NCI-H1105 (cell line): ENCODE measurements at places on chromosomes 11 and 22.
A peak's percentile ranks its signal among the peaks of the same experiment; 100 is the strongest.

- no peak for DNase-seq
Observed at GRCh38 chr11:23205156-23205871, 345.0 kb upstream of the CCDC179 start.

DNA sequence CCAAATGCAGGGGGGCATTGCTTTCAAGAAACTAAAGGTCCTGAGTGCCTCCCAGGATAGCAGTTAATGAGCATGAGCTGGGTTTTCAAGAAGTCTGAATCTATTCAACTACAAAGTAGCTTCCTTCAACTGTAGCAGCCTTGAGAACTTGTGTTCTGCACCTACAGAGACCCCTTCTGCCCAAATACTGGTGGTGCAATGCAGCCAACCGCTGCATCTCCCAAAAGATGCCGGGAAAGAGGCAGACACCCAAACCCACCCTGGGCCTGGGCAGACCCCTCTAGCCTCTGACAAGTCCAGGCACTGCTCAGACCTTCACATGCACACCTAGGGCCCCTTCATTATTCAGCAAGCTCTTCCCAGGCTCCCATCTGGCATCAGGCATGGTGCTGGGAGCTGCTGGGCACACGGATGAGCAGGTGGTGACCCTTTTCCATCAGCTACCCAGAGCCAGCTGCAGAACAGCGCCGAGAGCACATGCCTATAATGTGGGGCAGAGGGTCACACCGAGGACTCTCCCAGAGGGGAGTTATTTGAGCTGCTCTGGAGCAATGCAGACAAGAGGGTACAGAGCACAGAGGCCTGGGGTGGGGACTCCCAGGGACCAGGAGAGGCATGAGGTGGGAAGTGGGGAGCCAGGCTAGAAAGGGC lies 44.9 kb upstream of the ETS1 start:
- DNase-seq: peak; percentile 22

GRCh38 chr11:111010391-111011274 lies 234.9 kb upstream of the POU2AF2 start:
- DNase-seq: no peak

GRCh38 chr11:46357483-46357936 lies 10.2 kb downstream of the DGKZ start:
- no peak for DNase-seq

GRCh38 chr11:68977781-68978625 lies 2.8 kb downstream of the MRGPRD start:
- DNase-seq: no peak

- DNase-seq: no peak
Observed at GRCh38 chr11:73999581-74000306, 9.1 kb downstream of the UCP3 start.

DNA sequence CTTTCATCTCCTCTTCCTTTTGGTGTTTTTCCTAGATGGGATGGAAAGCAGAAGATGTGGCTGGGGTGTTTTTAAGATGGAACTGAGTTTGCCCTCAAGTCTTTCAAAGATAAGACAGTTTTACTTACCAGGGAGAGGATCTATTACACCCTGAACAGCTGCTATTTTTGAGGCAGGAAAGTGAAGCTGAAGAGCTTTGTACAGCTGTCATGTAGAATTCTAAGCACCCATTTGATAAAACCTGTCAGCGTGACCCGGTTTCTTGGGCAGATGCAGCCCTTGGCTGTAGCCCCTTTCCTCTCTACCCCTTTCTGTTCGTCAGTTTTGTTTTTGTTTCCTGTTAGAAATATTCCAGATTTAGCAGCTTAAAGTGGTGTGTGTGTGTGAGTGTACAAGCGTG lies 35.2 kb downstream of the FAT3 start:
- no peak for DNase-seq

- no peak for DNase-seq
Observed at GRCh38 chr11:72520815-72521214, 86.5 kb upstream of the CLPB start.

DNA sequence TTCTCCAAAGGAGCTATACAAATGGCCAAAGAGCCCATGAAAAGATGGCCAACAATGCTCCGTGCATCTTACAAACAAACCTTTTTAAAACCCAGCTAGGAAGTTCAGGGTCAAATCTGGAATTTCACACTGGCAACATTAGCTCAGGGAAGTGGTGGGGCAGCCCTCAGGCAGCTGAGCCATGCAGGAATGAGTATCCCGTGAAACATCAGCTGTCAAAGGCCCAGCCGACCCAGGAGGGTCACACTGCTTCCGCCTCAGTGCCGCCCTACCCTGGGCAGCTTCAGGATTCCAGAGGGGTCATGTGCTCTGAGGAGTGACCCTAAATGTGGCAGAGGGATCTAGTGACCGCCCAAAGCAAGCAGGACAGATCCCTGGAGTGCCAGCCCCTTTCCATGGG lies 73.4 kb downstream of the LINC01488 start:
- no peak for DNase-seq

- no peak for DNase-seq
Observed at GRCh38 chr22:38569181-38569971, 607 bp downstream of the DMC1 start.

GRCh38 chr22:38177926-38178604 lies 3.6 kb downstream of the PLA2G6 start:
- DNase-seq: no peak

GRCh38 chr11:76162336-76163288 lies 43.7 kb downstream of the WNT11 start:
- no peak for DNase-seq

DNA sequence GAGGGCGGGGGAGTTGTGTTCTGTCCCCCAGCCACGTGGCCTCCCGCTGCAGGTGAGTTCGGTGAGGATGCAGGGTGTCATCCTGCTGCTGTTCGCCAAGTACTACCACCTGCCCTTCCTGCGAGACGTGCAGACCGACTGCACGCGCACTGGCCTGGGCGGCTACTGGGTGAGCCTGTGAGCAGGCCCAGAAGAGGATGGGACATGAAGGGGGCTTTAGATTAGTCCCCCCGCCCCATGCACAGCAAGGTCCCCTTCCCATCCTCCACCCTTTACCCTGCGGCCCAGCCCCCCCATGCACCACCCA lies 4.1 kb downstream of the INPP5J start:
- no peak for DNase-seq

DNA sequence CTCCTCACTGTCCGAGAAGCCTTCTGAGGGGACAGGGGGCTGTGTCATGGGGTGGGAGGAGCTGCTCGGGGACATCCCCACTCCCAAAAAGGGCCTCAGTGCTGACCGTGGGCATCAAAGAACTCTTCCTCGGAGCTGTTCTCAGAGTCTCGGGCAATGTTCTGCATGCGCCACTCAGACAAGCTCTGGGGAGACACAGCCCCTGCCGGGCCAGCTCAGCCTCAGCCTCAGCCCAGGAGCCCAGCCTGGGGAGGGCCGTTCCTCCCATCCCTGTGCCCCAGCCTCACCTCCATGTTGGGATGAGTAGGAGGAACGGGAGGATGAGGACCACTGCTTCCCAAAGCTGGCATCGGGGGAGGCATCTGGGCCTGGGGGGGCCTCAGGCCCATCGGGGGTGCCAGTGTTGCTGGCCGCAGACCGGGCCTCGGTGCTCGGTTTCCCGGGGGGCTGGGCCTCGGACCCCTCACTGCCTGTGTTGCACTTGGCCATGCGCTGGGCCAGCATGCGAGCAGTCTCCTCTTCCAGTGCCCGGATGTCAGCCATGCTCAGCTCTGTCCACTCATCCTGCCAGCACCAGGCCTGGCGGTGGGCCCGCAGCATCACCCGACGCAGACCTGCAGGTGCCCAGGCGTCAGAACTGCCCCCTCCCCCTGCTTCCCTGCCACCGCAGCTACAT lies 5.2 kb downstream of the PITPNM1 start:
- DNase-seq: no peak

DNA sequence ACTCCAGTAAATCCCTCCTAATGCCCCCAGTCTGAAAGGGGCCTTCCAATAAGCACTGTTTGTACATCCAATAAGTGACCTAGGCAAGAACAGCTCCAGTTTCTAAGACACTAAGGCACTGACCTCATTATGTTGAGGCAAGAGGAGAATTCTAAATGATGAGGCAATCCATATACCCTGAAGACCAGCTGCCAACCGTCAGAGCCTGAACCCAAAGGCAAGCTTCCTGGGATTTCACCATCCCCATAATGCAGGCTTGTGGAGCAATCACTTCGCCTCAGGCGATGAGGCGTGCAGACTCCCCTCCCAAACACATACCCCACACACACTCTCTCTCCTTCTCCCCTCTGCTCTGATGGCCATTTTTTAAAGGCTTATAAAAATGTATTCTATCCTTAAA lies 49.5 kb downstream of the LGR4 start:
- DNase-seq: no peak

DNA sequence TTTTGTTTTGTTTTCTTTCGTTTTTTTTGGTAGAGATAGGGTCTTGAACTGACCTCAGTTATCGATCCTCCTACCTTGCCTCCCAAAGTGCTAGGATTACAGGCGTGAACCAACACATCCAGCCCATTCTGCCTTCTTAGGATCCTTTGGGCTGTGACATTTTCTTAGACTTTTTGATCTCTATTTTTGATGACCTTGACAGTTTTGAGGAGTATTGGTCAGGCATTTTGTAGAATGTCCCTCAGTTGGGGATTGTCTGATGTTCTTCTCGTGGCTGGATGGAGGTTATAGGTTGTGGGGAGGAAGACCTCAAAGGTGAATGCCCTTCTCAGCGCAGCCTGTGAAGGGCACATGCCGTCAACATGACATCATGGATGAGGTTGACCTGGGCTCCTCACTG lies 19.5 kb upstream of the RAB1B start:
- DNase-seq: no peak

DNA sequence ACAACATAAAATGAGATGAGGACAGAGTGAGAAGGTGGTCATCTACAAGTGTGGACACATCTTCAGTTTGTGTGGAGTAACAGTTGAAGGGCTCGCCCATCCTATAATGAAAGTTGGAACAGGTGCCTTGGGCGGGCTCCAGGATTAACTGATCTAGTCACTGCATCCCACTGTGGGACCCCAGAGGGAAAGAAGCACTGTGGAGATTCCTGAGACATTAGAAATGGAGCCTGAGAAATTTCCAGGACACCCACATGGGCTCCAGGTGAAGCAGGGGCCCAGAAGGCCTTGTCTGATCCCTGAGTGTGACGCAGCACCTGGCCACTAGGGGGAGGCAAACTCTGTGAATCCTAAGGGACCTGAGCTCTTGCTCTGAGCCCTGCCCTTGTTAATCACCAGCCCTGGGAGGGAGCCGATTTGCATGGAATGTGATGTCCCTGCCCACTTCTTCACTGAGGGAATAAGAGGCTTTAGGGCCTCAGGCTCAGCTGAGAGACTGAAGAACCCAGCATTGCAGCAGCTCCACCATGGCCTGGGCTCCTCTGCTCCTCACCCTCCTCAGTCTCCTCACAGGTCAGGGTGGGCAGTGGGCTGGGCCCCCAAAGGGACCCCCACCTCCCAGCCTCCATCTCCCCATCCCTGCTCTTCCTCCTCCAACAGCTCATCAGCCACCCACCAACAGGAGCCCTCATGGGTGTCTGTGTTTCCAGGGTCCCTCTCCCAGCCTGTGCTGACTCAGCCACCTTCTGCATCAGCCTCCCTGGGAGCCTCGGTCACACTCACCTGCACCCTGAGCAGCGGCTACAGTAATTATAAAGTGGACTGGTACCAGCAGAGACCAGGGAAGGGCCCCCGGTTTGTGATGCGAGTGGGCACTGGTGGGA lies 98.4 kb downstream of the VPREB1 start:
- peak; percentile 53 for DNase-seq

DNA sequence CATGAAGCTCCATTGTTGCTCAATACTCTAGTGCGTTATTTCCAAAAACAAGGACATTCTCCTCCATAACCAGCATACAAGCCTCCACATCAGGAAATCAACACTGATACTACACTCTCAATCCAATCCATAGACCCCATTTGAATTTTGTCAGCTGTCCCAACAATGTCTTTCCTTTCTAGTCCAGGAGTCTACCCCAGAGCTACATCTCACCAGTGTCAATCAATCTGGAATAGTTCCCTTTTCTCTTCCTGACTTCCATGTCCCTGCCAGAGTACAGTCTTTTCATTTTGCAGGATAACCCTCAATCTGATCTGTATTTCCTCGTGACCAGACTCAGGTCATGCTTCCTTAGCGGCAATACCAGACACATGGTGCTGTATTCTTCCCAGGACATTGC lies 43.0 kb downstream of the TCF20 start:
- no peak for DNase-seq

DNA sequence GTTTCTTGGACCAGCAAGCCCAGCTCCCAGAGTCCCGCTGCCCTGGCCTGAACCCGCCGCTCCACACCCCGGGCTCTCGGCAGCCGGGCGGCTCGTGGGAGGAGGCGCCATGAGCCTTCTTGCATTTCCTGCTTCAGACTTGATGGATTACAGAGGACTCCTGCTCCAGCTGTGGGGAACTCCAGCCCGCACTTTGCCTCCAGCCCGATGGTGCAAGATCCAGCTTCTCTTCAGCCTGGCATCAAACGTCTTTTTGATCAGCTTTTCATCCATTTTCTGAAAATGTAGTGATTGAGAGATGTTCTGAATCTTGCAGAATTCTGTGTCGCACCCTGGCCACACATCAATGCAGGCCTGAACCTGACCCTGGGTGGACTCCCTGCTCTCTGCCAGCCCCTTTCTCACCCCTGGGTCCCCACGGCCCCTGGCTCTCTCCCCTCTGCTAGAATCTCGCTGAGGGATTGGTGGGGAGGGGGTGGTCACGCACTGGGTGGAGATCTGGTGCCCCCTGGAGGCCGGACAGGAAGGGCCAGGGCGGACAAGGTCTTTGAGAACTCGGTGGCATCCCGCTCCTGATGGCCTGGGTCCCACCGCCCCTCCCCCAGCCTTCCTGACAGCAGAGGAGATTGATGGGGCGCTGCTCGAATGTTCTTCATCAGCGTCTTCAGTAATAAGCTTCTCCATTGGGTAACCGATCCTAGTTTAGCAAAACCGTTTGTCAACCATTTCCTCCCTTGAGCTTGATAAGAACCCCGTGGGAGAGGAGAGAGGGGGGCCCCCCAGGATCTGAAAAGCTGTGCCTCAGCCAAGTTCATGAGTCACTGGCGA lies 12.1 kb upstream of the NFAM1 start:
- peak; percentile 75 for DNase-seq

GRCh38 chr11:111765320-111765983 lies 737 bp downstream of the PPP2R1B start:
- DNase-seq: no peak

GRCh38 chr11:92752122-92752521 lies 217.3 kb upstream of the MTNR1B start:
- DNase-seq: no peak
